ENCODE measurements at places on chromosomes 16 and 17.

GRCh38 chr17:9239793-9240658 lies 218.7 kb downstream of the NTN1 start:
- no peak for DNase-seq

DNA sequence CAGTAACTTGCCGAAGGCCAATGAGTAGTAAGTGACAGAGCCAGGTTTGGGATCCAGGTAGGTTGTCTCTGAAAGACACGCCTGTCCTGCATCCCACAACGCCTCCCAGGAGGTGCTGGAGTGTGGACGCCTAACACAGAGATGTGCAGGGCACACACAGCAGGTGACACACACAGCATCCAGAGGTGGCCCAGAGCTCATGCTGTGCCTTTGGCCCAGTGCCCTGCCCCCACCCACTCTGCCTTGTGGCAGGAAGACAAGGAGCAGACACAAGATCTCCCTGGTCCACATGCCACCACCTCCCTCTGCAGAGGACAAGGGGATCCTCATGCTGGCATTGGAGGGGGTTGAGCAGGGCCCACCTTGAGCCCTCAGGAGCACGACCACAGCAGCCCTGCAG lies 14.7 kb upstream of the STH start:
- DNase-seq = no peak

DNA sequence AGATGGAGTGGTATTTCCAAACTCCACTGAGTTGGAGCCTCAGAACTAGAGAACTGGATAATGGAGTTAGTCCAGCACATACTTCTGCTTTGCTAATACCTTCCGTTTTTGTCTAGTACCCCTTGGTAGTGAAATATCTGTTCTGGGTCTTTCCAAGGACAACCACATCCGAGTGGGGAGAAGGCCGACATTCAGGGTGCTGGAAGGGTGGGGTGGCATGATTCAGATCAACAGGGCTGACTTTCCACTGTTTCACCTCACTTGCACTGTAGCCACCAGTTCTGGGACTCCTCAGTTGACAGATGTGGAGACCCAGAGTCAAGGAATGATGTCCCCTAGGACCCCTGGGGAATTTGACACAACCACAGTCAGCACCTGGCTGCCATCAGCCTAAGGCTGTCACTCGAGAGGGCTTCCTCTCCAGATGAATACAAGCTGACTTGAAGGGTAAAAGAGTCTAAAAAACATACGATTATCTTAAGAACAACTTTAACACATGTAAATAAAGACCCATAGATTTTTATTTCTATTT lies 84.8 kb upstream of the HNF1B start:
- no peak for DNase-seq

DNA sequence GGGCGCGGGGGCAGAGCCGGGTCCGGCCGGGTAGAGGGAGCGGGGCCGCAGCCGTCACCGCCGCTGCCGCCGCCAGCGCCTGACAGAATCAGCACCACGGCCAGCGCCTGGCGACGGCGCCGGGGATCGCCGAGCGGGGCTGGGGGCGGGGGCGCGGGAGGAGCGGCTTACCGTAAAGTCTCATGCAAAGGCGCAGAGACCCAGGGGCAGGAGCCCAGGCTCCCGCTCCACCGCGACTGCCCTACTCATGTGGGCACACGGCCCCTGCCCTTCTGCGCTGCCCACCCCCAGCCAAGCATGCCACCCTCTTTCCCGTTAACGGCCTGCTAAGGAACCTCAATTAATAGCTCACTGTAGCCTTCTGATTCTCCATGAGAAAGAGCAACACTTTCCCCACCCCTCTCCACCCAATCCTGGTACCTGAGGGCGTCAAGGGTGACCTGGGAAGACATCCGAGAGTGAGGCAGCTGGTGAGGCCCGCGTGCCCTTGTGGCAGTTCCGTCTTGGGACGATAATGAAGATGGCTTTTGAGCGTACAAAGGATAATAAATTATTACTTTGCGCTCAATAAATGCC lies at the start of gene SEZ6:
Gene SEZ6 (minus strand): TSS at position 98 of the 576 bp plus-strand sequence. CDS start 164 bp downstream, outside the sequence.
- DNase-seq = peak; percentile 65

DNA sequence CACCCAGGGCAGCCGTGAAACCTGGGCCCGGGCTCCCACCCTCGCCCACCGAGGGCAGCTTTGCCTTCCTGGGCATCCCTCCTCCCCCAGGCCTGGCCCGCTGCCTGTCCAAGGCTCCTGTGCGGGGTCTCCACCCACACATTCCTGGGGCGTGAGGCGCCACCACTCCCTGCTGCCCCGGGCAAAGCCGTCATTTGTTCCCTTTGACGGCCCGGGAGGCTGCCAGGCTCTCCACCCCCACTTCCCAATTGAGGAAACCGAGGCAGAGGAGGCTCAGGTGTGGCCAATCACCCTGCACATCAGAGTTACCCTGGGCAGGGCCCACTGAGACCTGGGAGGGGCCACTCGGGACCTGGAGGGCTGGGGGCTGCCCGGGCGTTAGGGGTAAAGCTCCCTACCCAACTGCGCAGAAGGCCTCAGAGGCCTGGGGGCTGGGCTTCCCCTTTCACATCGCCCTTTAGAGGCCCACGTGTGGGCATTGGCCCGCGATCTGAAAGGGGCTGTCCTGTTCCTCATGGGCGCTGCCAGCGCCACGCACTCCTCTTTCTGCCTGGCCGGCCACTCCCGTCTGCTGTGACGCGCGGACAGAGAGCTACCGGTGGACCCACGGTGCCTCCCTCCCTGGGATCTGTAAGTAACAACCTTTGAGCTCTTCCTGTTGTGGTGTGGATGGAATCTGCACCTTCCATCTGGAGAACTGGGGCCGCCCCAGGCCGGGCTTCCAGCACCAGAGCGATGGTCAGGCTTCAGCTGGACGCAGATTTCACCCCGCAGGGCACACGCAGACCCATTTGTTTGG lies at the start of gene MSLN:
Gene MSLN (plus strand): TSS at position 190 of the 799 bp plus-strand sequence. CDS start 1,947 bp downstream, outside the sequence.
- no peak for DNase-seq
